Endothelial cell (in vitro differentiated cells): ENCODE measurements at places on chromosomes 5 and 9. TPM values are rescaled to one million over a fixed set of nuclear protein-coding genes. Genes with fewer than 3 reads are reported as not detected.

DNA sequence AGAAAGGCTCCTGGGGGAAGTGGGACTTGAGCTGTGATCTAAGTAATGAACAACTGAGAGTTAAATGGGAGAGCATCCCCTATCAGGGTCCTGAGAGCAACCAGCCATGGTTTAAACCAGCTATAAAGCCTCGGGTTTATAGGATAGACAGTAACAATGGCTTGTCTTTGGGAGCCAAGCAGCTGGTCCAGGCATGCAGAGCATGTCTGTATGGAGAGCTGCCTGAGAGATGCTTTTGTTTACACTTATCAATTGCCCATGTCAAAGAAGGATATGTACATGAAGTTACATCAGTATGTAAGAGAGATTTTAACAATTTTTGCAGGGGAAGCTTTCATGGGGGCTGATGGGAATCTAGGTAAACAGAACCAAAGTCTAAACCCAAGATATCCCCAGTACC is 4.4 kb downstream of the TGFBI start:
- DNase-seq = no peak
- H3K27ac ChIP-seq = no peak overlapping the region
- no peak overlapping the region for H3K4me3 ChIP-seq
- peaks cover 32% of the 10 kb centered on the region for H3K4me1 ChIP-seq
- no peaks in the 10 kb centered on the region for H3K36me3 ChIP-seq
- peaks cover 2% of the 10 kb centered on the region for H3K27me3 ChIP-seq

DNA sequence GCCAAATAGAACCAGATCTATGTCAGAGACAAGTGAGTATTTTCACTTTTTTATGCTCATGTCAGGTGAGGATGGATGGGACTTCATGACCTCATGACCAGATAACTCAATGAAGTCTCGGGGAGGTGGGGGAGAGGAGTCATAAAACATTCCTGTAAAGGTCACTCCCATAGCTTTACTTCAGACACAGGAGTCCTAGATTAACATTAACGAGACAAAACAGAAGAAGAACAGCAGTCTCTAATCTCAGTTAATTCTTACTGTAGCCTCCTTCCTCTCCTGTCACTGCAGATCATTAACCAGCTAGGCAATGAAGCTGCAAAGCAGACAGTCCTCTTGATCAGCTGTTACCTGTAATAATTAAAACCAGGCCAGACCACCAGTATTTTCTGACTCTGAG is 11.2 kb downstream of the CRHBP start:
- no peak overlapping the region for H3K4me3 ChIP-seq
- peaks cover 2% of the 10 kb centered on the region for H3K27me3 ChIP-seq

DNA sequence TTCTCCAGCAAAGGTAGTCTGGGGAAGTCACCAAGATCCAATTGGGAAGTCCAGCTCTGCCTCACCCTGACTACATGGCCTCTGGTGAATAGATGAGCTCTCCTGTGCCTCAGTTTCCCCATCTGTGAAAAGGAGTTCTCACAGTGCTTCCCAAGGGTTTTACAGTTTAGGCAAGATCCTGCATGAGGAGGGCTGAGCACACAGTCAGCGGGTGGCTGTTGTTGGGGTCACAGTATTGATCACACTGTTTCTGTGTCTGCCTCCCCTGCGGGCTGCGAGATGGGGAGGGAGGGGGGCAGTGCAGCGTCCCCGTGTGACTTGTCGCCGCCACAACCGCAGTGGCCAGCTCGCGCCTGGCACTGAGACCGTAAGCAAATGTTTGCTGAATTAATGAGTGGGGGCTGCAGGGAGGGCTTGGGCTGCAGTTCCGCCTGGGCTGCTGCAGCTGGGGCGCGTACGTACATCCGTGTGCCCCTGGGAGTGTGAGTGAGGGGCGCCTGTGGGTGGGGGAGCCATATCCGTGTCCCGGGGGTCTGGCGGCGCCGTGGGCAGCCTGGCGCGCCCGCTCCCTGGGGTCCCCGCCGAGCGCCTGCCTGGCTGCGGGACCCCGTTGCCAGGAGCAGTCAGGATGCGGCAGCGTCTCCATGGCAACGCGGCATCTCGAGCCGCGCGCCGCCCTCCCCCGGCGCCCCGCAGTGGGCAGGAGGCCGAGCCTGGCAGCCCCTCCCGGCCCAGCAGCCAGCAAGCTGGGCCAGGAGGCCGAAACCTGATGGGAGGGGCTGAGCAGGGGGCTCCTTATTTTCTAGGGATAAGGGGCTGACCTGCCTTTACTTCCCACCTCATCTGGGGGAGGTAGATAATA is 31.4 kb upstream of the PSD2 start:
- DNase-seq = no peak
- no peak overlapping the region for H3K4me3 ChIP-seq
- H3K36me3 ChIP-seq = peaks cover 2% of the 10 kb centered on the region
- H3K27me3 ChIP-seq = peaks cover 20% of the 10 kb centered on the region

- DNase-seq = no peak
- peaks cover 7% of the 10 kb centered on the region for H3K4me1 ChIP-seq
- no peaks in the 10 kb centered on the region for H3K27me3 ChIP-seq
These were observed 77.8 kb downstream of the SLC38A9 start for GRCh38 chr5:55634209-55634805.

DNA sequence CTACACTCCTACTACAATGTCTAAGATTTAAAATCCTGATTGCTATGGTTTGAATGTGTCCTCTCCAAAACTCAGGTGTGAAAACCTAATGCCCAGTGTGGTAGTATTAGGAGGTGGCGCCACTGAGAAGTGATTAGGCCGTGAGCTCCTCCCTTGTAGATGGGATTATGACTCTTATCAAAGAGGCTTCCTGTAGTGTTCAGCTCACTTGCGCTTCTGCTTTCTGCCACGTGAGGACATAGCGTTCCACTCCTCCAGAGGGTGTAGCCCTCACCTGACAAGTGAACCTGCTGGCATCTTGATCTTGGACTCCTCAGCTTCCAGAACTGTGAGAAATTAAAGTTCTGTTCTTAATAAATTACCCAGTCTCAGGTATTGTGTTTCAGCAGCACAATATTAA is 33.0 kb upstream of the WHRN start:
- H3K4me3 ChIP-seq = no peak overlapping the region
- H3K36me3 ChIP-seq = no peaks in the 10 kb centered on the region
- DNase-seq = no peak
- H3K27ac ChIP-seq = no peak overlapping the region
- no peaks in the 10 kb centered on the region for H3K4me1 ChIP-seq
- peaks cover 2% of the 10 kb centered on the region for H3K27me3 ChIP-seq

- H3K4me1 ChIP-seq = no peaks in the 10 kb centered on the region
- H3K27me3 ChIP-seq = peaks cover 1% of the 10 kb centered on the region
- H3K27ac ChIP-seq = no peak overlapping the region
- peak overlapping the region; percentile 42 for H3K4me3 ChIP-seq
- H3K36me3 ChIP-seq = peaks cover 30% of the 10 kb centered on the region
These were observed 18.8 kb upstream of the PHF2 start for GRCh38 chr9:93557366-93558137.

GRCh38 chr5:10085185-10085584 is 164.5 kb downstream of the ATPSCKMT start:
- no peak for DNase-seq
- peaks cover 1% of the 10 kb centered on the region for H3K27me3 ChIP-seq
- H3K36me3 ChIP-seq = no peaks in the 10 kb centered on the region
- H3K27ac ChIP-seq = no peak overlapping the region
- no peak overlapping the region for H3K4me3 ChIP-seq

C5orf52 gene
- not detected for total RNA-seq

PCDHGA5 gene
- total RNA-seq = 2.4 TPM

PCDHB4 gene
- 2.3 TPM for total RNA-seq

PHF24 gene
- total RNA-seq = 0.13 TPM
